ENCODE measurements at places on chromosomes 11 and 22.

- DNase-seq = no peak
Measured at GRCh38 chr22:49234459-49234858, 593.2 kb downstream of the BRD1 start.

DNA sequence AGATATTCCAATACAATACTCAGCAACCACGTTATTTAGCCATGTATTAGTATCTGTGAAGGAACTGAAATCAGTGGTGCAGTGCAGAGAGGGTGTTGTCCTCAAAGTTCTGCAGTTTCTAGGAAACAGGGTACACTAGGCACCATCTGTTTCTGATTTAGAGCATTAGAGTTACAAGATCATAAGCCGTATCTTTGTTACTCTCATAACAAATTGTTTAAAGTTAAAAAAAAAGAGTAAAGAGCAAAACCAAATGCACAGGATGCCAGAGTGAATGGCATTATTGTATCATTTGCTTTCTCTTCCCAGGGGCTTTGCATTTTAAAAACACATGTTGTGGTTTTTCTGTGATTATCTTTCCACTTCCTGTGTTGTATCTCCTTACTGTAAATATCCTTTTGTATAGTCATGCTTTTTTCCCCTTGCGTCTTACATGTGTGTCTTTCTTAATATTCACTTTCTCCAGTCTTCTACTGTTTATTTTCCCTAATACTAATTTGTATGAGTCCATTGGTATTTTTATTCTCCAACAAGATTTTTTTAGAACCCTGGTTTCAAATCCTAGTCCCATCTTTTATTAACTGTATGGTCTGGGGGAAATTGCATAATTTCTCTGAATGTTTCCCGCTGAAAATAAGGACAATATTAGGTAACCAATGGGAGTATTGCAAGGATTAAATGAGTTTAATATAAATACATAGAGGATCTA, 15.2 kb upstream of the NUP160 start:
- peak; percentile 93 for DNase-seq

DNA sequence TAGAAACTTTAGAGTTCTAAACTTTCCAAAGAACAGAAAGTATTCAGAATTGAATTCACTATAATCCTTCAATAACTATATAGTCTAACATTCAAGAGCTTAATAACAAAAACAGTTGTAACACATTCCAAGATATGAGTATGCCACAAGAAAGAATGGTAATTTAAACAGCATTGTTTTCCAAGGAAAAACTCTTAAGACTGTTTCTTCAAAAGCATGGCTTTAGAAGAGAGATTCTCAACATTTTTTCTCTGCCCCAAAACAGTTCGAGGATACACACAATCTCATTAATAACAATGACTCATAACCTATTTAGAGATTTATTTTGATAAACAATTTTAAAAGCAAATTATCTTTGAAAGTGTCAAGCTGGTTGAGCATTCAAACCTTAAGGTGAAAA, 16.7 kb upstream of the ARHGAP32 start:
- peak; percentile 28 for DNase-seq

DNA sequence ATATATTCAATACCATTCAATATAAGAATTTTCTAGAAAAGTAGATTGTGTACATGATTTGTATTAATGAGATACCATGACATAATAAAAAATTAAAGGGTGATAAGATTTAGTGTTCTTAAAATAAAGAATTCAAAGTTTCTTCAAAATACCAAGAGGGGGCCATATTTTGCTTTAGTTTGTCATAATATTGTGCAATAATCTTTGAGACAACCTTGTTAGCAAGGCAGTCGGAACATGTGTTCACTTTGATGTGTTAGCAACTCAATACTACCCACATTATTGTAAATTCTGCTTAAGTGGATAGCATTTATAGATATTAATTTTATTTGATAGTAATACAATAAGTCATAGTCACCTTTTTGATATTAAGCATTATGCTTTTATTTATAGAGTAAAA, 241.3 kb upstream of the PDGFD start:
- no peak for DNase-seq

GRCh38 chr11:106733635-106734034, 284.6 kb downstream of the GUCY1A2 start:
- DNase-seq = peak; percentile 43

DNA sequence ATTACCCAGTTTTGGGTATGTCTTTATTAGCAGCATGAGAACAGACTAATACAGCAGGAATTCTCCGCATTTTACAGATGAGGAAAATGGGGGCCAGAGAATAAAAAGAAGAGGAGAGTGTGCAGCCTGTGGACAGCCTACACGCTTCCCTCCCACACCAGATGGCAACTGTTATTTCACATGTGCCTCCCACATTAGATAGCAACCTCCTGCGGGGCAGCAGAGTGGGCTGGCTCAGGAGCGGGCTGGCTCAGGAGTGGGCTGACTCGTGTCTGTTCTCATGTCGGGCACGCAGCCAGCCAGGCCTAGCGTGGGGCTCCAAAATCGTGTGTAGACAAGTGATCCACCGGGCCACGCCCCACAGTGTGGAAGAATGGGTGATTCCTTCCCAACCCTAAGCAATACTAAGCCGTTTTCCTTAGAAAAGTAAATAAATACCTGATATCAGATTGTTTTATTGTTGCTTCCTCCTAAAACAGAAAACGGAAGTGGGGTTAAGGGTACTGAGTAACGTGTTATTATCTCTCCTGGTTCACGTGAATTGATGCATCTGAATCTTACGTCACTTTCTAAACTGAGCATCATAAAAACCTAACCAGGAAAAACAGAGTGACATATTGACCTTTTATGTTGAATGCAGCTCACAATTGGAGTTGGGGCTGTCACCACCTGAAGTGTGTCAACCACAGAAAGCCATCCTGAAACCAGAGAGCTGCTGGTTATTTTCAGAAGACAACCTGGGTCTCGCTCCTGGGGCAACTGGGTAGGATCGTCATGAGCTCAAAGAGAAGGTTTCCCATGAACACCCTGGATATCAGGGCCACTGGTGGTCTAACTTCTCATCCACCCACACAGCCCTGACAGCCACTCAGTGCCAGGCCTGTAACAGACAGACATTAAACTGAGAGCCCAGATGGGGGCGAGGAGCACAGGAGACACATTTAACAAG, 3.3 kb downstream of the TTLL1 start:
- DNase-seq = no peak

GRCh38 chr11:76263657-76264056, 57.4 kb upstream of the WNT11 start:
- DNase-seq = no peak

- no peak for DNase-seq
Measured at GRCh38 chr11:117588166-117588810, 208.7 kb downstream of the DSCAML1 start.

- DNase-seq = peak; percentile 7
Measured at GRCh38 chr11:119982517-119983239, 155.2 kb downstream of the TRIM29 start.

GRCh38 chr11:40029391-40029790, 1430.1 kb downstream of the LRRC4C start:
- DNase-seq = no peak

- DNase-seq = peak; percentile 24
Measured at GRCh38 chr22:29704528-29705285, 15.1 kb upstream of the CABP7 start.

DNA sequence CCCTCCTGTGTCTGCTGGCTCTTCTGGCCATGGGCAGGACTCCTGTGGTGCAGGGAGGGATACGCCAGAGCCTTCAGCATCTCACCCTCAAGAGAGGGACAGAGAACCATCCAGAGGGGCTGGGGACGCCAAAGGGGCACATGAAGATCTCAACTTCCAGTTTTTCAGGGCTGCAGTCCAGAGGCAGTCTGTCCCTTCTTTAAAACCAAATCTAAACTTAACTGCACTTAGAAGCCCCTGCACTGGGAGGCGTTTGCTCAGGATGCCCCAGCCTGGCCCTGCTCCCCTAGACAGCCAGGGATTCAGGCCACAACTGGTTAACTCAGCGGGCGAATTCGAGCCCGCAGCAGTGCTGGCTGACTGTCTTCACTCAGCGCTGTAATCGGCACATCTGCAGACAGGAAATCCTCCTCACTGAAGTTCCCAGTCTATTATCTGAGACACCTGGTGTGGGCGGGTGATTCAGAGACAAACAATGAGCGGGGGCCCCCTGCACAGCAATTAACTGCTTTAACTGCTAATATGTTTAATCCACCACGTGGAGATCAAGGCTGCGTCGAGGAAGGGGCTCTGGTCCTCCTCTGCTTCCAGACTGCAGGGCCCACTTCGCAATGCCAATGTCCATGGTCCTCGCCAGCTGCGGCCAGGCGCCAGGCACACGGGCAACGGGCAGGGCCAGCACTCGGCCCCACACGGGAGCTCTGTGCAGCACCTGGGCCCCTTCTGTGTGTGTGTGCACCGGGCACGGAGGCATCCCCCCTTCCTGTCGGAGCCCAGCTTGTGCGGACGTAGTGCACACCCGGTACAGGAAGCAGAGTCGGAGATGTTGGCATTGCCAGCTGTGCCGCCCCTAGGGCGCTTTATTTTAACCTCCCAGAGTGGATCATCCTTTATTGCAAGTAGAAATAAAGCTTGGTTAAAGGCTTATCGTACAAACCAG, 36.9 kb upstream of the GNB1L start:
- peak; percentile 52 for DNase-seq

DNA sequence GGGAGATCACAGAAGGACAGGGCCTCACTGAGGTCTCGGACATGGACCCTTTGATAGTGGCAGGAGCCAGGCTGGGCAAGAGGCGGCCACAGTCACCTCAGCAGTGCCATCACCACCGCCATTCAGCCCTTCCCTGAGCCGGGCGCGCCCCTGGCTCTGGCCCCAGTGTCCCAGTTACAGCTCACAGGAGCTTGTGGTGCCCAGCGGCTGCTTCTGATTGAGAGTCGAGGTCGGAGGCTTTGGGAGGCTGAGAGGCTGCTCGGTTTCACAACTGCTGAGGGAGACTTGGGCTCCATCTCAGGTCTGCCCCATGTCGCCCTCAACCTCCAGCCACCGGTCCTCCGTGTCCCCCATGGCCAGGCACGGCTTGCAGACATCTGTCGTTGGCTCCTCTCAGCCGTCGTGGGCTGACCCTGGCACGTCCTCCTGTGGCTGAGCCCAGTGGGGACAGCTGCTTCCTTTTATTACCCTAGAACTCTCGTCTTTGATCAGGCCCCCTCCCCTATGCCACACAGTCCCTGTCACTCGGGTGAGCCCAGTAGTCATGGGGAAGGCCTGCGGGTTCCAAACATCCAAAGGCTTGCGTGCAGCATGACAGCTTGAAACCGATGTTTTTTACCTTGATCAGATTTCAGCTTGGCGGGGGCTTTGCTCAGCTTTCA, 28.4 kb upstream of the PPP6R3 start:
- DNase-seq = no peak

DNA sequence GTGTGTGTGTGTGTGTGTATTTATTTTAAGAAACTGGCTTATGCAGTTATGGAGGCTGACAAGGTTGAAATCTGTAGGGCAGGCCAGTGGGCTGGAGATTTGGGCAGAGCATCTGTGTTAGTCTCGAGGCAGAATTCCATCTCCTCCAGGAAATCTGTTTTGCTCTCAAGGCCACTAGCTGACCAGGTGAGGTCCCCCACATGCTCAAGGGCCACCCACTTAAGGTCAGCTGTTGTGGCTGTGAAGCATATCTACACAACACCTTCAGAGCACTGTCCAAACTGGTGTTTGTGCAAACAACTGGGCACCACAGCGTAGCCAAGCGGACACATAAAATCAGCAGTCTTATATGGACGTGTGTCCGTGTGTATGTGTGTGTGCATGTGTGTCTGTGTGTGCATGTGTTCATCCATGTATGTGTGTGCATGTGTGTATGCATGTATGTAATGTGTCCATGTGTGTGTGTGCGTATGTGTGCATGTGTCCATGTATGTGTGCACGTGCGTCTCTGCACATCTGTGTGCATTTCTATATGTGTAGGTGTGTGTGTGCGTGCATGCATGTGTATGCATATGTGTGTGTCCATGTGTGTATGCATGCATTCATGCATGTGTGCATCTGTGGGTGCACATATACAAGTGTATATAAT, 400.9 kb downstream of the BRD1 start:
- no peak for DNase-seq

DNA sequence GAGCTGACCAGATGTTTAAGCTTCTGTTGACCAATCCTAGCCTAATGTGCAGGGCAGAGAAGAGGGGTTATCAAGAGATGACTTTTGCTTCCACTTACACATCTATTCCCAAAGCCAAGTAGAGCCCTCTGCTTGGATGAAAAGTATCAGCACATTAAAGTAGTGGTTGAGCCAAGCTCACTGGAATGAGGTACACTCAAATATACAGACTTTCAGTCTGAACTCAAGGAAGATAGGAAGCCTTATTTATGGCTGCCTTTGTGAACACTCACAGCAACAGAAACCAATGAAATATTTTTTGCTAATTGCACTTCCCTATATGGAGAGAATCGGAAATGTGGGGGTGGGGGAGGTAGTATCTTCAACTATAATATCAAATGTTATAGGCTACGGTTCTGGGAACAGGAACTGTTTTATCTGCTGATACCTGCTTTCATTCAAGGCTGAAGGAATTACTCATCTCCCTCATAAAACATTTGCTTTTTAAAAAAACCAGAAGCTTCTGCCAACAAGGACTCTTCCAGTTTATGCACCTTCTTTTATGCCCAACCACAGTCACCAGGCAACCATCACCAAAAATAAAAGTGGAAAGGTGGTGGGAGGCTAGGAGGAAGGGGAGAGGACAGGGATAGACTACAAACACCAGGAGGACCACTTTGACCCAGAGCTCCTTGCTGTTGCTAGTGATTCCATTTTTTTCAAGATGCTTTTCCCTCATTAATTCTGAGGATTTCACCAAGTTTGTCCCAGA, 91.2 kb downstream of the CLPB start:
- no peak for DNase-seq

DNA sequence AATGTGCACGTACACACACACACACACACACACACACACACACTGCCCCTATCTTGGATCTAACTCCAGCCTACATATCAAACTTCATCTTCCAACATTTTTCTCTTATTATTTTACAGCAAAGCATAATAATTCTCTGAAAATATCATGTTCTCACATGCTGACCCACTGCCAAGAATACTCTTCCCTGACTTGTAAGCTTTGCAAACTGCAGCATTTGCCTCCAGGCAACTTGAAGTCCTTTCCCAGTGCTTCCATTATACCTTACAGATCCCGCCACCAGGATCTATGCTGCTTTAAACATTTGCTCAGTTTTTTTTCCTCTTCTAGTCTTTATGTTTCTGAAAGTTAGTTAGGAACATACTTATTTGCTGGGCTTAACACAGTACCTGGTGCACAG, 483.3 kb upstream of the ARHGAP42 start:
- no peak for DNase-seq

- no peak for DNase-seq
Measured at GRCh38 chr11:62627713-62628112, 5.9 kb upstream of the B3GAT3 start.

- peak; percentile 19 for DNase-seq
Measured at GRCh38 chr11:4851033-4851432, 2.0 kb upstream of the OR51S1 start.

DNA sequence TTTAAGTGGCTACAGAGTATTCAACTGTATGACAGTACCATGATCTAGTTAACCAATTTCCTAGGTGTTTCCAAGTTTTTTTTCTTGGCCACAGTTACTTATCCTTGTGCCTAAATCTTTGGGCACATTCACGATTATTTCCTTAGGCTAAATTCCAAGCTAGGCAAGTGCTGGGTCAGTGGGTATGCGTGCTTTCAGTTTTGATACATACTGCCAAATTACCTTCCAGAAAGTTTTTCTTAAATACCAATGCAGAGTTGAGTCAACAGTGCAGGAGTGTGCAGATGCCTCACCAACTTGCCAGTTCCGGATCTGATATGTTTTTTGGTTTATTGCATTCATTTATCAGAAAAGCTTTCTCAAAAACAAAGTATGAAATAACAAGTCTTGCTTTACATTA, 67.9 kb upstream of the OR4B1 start:
- DNase-seq = peak; percentile 33

GRCh38 chr11:1149545-1149944, 8.2 kb upstream of the MUC5AC start:
- no peak for DNase-seq

GRCh38 chr11:17473071-17473744, 3.4 kb downstream of the ABCC8 start:
- no peak for DNase-seq
